Activated CD4-positive, alpha-beta T cell treated with anti-CD3 and anti-CD28 coated beads, Interleukin-2, amount 50 U/mL, for 1 hour (primary cell): ENCODE measurements at places on chromosomes 5 and 9.
A peak's percentile ranks its signal among the peaks of the same experiment; 100 is the strongest.

GRCh38 chr5:5558638-5559527 is 136.4 kb downstream of the ICE1 start:
- DNase-seq: no peak

- no peak for DNase-seq
Measured at GRCh38 chr5:179887802-179888201, 19.9 kb downstream of the TBC1D9B start.

GRCh38 chr9:125409637-125410521 is 148.3 kb downstream of the GAPVD1 start:
- peak; percentile 35 for DNase-seq

- no peak for DNase-seq
Measured at GRCh38 chr5:142280066-142281007, 44.5 kb downstream of the SPRY4 start.

GRCh38 chr9:114787214-114787613 is 18.6 kb downstream of the TNFSF15 start:
- DNase-seq: no peak

DNA sequence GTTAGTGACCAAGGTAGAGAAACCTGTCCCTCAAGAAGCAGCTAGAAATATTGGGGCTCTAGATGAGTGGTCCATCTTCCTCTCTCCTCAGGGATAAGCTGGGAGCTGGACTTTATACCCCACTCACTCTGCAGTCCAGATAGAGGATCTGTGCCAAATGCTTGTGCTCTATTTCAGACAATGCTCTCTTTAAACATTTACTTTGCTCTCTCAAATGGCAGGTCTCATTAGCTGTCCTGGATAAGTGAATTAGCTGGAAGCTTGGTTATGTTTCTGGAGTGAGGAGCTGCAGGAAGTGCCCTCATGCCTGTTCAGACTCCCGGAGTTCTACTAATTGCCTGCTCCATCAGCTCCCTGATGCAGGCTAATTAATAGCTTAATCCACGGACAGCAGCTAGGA is 151.1 kb upstream of the CCDC152 start:
- no peak for DNase-seq

DNA sequence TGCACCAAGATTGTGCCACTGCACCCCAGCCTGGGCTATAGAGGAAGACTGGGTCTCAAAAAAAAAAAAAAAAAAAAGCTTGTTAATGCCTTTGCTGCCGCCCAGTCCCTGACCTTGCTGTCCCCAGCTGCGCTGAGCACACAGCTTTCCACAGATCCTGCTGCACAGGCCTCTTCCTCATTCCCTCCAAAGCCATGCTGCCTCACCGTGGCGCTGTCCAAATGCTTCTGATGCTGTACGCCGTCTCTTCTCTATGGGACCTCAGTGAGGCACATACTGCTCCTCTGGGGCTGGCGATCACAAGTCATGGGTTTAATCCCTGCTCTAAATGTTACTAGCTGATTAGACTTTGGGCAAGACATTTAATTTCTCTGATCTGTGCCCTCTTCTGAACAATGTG is 234.1 kb downstream of the FBXL7 start:
- DNase-seq: no peak

DNA sequence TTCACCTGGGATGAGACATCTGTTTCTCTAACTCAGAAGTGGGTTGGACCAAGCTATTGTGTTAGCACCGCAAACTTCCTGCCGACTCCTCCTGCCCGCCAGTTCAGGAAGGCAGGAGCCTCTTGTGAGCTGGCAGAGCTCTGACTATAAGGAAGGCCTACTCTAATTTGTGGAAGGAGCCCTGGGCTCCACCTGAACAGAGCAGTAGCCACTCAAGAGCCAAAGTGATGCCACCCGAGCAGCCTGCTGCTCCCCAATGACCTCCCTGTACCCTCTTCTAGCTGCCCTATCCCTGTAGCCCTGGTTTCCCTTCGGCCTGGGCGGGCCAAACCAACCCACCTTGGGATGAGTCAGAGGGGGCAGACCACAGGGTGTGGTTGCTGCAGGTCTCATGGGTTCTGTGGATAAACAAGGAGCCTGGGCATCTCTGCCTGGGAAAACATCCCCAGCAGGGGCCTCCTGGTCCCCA is 81.6 kb downstream of the PSD2 start:
- DNase-seq: no peak

DNA sequence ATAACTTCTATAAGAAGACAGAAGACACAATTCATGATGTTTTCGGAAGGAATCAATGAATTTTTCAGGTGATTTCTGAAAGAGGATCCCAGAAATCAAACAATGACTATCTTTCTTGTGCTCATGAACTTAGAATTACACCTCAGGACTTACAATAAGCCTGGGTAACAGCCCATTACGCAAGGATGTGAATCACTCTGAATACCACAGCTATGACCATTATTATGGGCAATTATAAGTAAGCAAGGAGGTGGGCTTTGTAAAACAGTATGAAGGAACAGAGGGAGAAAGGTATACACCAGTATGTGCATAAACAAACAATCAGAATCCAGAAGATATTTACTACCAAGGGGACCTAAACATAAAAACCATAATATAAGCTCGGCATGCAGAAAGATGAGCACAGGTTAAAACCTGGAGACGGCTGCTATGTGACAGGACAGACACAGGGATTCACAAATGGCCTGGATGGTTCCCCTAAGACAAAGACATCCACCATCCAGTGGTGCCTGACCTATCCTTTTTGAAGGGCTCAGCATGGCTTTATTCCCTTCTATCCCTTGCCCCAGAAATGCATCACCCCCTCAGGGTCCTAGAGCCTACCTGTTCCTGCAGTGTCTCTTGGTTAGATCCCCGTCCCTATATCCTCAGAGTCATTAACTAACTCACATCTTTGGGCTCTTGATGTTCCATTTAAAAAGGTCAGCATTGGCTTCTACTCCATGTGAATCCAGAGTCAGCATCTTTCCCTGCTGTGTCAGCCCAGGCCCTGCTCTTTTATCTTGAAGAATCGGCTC is 21.8 kb upstream of the PPP2CA start:
- no peak for DNase-seq

- peak; percentile 88 for DNase-seq
Measured at GRCh38 chr9:136799854-136800657, 3.9 kb downstream of the CCDC183 start.

DNA sequence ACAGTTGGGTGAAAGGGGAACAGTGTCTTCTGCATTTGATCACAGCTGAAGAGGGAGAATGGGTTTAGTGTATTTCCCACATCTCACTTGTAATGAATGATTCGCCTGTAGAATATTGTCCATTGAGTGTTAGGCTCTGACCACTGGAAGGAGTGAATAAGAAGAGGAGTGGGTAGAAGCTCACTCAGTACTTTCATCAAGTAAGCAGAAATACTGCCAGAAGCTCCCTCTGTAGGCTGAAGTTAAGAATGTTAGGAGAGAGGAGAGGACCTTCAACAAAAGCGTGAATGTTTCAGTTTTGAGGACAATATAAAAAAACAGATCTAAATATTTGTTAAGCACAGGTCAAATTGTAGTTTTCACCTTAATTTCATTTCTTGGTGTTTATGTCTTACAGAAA is 27.5 kb downstream of the FSD1L start:
- no peak for DNase-seq

DNA sequence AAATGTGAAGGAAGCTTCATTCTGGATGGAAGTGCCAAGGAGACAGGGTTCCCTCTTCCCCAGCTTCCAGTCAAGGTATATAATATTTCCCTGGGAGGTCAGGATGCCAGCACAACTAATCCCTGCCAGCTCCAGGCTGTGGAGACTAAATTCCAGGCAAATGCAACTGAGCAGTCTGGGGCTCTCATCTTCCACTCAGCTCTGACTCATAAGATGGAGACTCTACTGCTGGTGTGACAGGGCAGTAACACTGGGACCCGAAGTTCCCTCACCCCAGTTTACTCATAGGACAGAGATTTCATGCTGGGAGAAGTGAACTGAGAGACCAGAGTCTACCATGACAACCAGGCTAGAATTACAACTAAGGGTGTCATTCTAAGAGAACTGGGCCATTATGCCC is 235.4 kb downstream of the FSTL4 start:
- DNase-seq: no peak

GRCh38 chr9:17810728-17811571 is 232.1 kb downstream of the SH3GL2 start:
- peak; percentile 2 for DNase-seq

DNA sequence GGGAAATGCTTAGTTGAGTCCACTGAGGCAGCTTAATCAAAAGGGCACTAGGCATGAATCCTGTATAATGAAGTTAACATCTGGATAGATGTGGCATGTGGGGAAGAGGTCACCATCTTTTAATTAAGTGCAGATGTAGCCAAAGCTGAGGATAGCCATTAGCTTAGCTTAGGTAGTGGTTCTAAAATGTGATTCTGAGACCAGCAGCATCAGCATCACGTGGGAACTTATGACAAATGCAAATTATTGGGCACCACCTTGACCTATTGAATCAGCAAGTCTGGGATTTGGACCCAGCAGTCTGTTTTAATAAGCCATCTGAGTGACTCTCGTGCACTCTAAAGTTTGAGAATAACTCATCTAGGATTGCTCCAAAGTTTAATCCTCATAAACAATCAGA is 63.8 kb downstream of the SNCAIP start:
- DNase-seq: no peak

- no peak for DNase-seq
Measured at GRCh38 chr5:153780876-153781705, 257.6 kb downstream of the FAM114A2 start.

DNA sequence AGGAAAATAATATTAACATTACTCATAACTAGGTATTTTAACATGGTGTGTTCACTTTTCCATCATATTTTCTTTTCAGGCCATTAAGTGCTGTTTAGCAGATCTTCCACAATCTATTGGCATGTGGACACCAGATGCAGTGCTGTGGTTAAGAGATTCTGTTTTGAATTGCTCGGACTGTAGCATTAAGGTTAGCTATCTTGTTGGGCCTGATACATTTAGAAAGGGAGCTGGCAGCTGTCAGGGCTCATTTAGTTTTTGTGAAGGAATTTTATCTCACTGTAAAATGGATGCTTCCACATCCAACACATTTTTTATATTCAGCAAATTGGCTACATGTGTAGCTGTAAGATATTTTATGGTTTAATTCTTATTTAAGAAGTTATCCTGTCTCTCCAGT is 20.7 kb upstream of the TMOD1 start:
- no peak for DNase-seq

DNA sequence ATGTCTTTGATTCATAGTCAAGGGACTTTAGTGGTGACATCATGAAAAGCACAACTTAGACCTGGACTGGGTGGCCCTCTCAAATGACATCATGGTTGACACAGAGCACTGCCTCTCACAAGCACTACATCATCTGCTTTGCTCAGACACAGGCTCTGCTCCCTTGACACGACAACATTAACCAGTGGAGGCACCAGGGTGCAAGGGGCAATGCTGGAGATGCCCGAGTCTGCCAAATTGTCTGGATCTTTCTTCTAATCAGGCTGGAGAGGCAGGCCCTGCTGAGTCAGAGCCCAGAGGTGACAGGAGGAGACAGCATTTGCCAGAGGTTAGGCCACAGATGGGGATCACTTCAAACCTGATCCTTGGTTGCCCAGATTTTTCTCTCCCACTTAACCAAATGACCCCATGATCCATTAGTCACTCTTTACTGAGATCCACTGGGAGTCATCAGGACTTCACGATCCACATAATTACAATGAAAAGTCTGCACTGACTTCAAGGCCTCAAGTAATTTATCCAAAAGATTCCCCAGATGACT is 174.4 kb downstream of the SLIT3 start:
- no peak for DNase-seq

- no peak for DNase-seq
Measured at GRCh38 chr9:79221084-79221483, 350.7 kb upstream of the TLE4 start.

DNA sequence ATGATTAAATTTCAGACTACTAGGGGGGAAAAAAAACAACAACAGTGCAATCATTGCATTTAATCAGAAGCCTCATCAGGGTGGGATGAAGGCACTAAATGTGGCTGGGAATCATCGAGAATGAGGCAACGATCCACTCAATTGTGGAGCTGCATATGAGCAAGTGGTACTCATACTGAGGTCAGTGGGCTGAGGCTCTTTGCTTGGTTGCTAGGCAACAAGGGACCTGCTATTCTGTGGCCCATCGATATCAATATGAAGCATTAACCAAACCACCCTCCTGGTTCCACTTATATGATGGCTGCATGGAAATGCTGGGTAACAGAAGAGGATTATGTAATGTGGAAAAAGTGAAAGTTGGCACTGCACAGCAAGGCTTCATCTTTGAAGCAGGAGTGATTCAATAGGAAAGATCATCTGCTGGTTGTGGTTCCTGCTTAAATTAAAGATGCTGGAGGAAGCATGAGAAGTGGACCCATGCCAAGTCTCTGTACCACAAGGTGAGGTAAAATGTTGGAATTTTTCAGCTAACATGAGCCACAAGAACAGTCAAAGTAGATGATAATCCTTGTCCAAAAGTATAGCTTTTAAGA is 159.8 kb upstream of the HMHB1 start:
- no peak for DNase-seq

DNA sequence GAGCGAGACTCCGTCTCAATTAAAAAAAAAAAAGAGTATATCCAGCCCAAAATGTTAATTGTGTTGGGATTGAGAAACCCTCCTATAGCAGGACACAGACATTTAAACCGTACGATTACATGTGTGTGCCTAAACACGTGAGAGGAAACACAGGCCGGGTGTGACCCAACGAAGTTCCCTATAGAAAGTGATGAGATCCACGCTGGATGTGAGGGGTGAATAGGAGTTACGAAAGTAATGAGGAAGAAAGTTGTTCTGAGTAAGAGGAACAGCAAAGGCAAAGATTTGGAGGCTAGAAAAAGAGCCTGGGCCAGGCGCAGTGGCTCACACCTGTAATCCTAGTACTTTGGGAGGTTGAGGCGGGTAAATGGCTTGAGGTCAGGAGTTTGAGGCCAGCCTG is 13.6 kb downstream of the NAIF1 start:
- DNase-seq: no peak

DNA sequence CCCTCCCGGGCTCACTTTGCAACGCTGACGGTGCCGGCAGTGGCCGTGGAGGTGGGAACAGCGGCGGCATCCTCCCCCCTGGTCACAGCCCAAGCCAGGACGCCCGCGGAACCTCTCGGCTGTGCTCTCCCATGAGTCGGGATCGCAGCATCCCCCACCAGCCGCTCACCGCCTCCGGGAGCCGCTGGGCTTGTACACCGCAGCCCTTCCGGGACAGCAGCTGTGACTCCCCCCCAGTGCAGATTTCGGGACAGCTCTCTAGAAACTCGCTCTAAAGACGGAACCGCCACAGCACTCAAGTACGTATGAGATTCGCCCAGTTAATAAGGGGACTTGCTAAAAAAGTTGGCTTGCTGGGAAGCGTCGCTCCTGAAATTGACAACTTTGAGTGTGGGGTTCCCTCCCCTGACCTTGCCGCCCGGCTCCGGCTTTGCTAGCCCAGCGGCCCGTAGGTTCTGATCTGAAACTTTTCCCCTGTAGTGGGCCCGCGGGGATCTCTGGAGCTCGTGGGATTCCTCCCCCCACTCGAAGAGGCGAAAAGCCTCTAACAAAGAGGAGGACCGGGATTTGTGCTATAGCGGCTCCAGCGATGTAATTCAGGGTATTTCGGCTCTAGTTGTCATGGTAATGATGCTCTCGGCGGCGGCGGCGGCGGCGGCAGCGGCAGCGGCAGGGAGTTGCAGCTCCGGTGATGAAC is 572 bp downstream of the NR4A3 start:
- peak; percentile 56 for DNase-seq
